ENCODE measurements at places on chromosomes 12 and 14. TPM values are rescaled to one million over a fixed set of nuclear protein-coding genes. Genes with fewer than 3 reads are reported as not detected.

The CD163 gene
- total RNA-seq: not detected

The SYT1 gene
- total RNA-seq: 5.3 TPM

The DEPDC4 gene
- 1.8 TPM for total RNA-seq

The ZFYVE21 gene
- 47.2 TPM for total RNA-seq

The KRT81 gene
- total RNA-seq: 4,151 TPM

The TMEM63C gene
- 3.6 TPM for total RNA-seq

The METTL25 gene
- total RNA-seq: 2.9 TPM

The TRIM9 gene
- total RNA-seq: 13.7 TPM

The CDC42BPB gene
- total RNA-seq: 81.1 TPM

The HOXC12 gene
- total RNA-seq: not detected

The GEMIN2 gene
- total RNA-seq: 22.6 TPM

The SPIC gene
- not detected for total RNA-seq

The TMCC3 gene
- total RNA-seq: 1.1 TPM

The KRT79 gene
- 0.08 TPM for total RNA-seq

The SDR9C7 gene
- total RNA-seq: not detected

All from A549 treated with Mapracorat at 1 μM for 4 hours (cell line).